ENCODE measurements at places on chromosomes 11 and 22.

GRCh38 chr22:49349841-49350381 lies 477.8 kb downstream of the BRD1 start:
- no peak for DNase-seq

DNA sequence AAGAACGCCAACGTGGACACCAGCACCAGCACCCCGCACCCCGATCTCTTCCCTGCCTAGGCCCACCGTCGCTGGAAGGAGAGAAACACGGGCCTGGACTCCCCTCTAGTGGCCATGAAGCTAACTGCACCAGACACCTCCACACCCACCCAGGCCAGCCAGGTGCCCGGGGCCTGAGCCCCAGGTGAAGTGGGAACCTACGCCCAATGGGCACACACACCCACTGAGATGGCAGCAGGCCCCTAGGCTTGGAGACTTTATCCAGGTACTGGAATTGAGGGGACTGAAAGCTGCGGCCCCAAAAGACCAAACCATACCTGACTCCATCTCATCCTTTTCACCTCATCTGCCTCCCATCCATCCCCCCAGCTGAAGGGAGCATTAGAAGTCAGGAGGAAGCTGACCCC lies 81.0 kb downstream of the BUD13 start:
- DNase-seq = no peak

- DNase-seq = no peak
These were observed 10.2 kb upstream of the ARHGAP42 start for GRCh38 chr11:100676901-100677300.

- DNase-seq = no peak
These were observed 791.7 kb downstream of the FAM181B start for GRCh38 chr11:81941998-81942397.

DNA sequence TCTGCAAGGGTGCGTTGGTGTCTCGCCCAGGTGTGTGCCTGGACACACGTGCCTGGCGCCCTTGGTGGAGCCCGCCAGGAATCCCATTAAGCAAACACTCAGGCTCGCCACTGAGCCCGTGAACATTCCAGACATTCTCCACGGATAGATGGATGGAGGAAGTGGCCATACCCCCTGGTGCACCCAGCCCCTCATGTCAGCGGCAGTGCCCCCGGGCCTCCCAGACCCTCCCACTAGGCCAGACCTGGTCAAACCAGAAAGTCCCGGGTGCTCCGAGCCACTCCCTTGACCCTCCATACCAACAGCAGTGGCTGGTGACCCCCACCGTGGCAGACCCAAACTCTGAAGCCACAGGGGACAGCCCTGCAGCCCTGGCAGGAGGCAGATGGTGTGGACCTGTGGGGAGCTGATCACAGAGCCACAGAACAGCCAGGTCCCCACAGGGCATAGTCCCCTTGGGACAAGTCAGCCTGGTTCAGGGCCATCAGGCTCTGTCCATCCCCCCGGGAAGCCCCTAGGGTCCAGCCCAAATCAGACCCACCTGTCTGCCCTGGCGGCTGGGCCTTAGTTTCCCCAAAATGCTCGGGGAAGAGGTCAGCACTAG lies 1.9 kb downstream of the EPS8L2 start:
- DNase-seq = no peak

GRCh38 chr22:49257551-49257961 lies 570.1 kb downstream of the BRD1 start:
- DNase-seq = no peak

DNA sequence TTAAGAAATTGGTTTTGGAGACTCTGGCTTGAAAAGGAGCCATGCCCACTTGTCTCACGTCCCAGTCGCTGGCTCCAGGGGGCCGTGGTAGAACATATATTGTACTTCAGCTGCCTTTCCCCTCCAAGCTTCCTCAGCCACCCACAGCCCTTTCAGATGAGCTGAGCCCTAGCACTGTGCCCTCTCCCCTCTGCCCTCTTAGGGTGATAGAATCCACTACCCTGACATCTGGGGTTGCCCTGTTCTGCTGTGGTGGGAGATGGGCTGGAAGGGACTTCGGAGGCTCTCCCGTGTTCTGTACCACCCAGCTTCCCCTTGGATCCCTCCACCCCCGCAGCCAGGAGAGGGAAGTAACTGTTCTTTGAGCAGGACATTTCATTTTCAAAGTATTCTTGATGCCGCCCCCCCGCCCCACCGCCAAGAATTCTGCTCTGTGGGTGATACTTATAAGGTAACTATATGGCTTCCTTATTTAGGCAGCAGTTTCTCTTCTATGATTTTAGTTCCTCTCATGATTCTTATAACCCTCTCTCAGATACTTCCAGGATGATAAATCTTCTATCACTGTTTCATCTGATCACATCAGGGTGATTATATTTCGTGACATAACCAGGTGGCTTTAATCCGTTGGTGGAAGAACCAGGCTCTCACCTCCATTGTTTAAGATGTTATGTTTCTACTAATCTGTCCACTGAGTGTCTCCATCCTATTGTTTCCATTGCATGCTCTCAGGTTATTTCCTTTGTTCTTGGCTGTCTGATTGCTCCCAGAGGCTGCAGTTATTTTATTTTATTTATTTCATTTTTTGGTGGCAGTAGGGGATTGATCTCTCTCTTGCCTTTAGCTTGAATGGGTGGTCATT lies 24.1 kb downstream of the ZBTB16 start:
- no peak for DNase-seq

GRCh38 chr22:26235792-26236487 lies 66.7 kb downstream of the SEZ6L start:
- DNase-seq = no peak

DNA sequence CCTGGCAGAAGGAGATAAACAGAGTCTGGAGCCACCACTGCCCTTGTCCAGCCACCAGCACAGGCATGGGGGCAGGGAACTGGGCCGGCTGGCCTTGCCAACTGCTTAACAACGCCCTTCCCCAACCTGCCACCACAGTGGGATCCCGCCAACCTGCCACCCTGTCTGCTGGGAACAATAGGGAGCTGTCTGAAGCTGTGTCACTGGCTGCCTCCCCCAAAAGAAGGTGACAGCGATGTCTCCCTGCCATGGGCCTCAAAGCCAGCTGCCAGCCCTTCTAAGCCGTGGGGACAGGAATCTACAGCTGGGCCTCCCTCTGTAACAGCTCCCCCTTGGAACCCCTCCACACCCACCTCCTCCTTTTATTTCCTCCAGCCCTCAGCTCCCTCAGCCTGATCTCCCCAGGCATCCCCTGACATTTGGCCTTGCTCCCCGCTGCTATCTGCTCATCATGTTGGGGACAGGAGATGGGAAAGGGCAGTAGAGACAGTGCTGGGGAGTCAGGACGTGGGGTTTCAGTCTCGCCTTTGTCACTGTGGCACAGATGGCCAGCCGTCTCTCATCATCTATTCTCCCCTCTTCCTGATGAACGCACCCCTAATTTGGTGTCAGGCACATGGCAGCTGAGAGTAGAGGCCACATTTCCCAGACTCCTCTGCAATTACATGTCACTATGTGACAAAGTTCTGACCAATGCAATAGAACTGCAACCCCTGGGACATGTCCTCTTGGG lies 51.3 kb upstream of the PRDM11 start:
- no peak for DNase-seq

DNA sequence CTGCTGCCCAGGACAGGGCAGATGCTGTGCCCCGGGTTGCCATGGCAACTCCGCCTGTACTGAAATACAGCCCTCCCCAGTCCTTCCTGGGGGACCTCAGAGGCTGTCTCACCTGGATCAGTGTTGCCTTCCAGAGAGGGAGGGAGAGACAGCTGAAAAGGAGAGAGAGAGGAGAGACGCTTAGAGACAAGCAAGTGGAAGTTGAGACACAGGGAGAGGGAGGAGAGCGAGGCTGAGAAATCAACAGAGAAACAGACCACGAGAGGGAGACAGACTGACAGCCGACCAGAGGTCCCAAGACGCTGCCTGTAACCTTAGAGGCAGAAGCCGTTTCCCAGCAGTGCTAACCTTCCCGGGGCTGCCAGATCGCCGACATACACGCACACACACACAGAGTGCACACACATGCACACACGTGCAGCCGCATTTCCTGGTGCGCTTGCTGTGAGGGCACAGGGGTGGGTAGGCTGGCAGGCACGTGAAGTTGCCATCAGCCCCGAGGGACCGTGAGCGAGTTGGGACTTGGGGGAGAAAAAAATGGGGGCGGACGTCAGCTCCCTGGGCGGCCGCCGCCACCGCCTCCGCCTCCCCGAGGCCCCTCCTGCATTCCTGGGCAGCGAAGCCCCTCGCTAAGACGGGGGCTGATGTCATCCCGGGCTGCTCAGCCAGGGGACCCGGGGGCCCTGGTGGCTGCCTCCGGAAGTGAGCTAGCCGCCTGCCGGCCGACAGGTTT lies 88.6 kb upstream of the CRYBB3 start:
- peak; percentile 86 for DNase-seq

DNA sequence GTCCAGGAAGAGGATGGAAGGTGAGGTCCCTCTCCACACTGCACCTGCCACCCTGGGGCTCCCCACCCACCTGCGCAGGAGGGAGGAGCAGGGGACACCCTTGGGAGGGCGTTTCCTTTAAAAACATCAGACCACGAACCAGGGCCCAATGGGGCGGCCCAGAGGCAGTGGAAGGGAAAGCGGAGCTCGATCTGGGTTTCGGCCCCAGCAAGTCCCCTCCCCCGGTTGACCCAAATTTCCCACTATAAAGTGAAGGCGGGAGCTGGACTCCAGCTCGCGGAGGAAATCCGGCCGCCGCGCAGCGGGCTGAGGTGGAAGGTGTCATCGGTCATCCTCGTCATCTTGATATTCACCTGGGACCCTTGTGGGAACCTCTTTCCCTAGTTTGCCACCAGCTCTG lies 99.3 kb downstream of the WNT7B start:
- no peak for DNase-seq

- no peak for DNase-seq
These were observed 49.1 kb downstream of the EMSY start for GRCh38 chr11:76493626-76494539.

GRCh38 chr11:114057605-114058004 lies 1.9 kb upstream of the ZBTB16 start:
- no peak for DNase-seq

DNA sequence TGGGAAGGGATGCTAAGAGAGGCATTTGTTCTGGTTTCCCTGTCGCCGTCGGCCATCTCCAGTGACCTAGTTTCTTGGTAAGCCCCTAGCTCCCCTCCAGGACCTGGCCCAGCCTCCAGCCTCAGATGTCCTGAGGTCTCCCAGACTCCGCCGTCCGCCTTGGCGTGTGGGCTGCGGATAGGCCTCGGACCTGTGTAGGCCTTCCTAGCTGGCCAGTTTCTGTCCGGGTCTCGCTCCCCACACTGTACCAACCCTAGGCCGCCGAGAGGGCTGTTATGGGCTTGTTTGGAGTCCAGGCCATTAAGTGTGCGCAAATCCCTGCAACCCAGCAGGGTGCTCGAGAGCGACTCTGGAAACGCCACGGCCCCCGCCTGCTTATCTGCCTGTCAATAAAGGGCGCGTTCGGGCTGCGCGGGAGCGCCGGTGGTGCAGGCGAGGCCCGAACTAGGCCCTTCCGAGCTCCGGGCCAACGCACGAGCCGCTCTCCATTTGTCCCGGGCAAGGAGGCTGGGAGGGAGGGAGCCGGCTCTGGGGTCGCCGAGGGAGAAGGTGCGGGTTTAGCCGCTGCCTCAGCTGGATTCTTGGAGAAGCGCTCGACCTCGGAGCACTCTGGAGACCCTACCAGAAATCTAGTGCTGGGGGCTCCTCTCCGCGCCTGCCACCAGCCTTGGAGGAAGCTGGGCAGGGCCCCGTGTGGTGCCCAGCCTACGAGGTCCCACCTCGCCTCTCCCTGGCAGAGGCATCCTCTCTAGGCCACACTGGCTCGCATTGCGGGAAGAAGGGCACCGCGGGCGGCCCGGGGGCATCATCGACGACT lies 8.7 kb upstream of the PAX6 start:
- DNase-seq = no peak

GRCh38 chr11:22497474-22497873 lies 128.1 kb downstream of the FANCF start:
- DNase-seq = no peak

- no peak for DNase-seq
These were observed at the start of gene CHEK1 for GRCh38 chr11:125624756-125625213. Gene CHEK1, plus strand, starts transcription at chr11:125625163. Its CDS starts 1,606 bp downstream, at chr11:125626769.

DNA sequence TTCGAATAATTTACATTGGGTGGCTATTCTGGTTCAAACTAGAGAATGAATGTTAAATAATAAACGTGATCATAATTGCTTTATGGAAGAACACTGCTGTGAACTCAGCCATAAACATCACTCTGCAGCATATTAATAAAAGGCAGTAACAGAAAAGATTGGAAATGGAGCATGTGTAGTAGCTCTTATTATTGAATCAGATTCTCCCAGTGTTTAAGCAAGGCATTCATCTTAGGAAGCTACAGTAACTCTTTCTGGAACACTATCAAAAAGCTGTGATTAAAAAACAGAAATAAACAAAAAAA lies 34.7 kb downstream of the ELMOD1 start:
- no peak for DNase-seq

GRCh38 chr11:68757711-68758110 lies 6.4 kb upstream of the TESMIN start:
- DNase-seq = no peak

DNA sequence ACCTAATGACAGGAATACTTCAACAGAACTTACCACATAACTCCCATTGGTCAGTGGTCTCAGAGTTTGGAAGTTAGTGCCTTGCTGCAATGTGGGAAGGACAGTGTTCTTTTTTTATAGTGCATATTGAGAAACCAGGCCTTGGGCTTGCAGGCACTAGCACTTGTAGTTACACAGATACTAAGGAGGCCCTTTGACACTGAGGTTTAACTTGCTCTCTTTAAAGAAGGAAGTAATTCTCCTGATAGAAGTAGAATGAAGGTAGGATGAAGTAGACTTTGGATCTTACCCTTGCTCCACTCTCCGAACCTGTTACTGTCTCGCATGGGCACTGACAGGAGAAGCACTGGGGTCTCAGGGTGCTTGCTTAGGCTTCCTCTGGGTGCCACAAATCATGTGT lies 31.0 kb upstream of the ST14 start:
- DNase-seq = no peak

- DNase-seq = peak; percentile 83
These were observed 50.2 kb downstream of the PHF21A start for GRCh38 chr11:46071091-46071490.

DNA sequence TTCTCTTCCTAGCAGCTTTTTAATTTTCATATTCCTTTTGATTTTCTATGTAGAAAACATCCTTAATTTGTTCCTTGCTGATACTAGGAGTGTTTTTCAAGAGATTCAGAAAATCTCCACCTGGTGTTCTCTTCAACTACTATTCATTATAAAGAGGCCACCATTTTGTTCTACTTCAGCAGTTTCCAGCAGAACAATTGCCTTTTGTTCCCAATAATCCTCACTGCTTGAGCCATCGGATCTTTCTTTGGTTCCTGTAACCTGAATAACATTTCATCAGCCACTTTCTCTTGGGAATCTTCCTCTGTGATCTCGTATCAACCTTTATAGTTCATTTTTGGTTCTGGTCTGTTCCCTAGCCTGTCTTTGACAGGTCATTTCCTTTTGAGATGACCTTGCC lies 1.8 kb upstream of the OR10A5 start:
- no peak for DNase-seq

- no peak for DNase-seq
These were observed 47.6 kb downstream of the OR4C45 start for GRCh38 chr11:50080256-50080655.

DNA sequence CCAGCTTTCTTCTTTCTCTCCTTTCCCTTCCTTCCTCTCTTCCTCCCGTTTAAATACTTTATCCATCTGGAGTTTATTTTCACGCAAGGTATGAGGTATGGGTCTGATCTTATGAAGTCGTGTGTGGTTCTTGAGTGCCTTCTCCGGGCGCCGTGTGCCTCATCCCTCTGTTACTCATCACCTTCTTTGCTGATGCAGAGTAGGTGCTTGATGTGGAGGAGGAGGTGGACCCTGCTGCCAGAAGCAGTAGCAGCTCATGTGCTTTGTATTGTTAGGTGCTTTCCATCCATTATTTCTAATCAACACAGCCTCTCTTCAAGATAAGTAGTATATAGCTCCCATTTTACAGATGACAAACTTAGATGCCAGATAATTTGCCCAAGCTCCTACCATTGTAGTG lies 47.0 kb downstream of the TNRC6B start:
- DNase-seq = no peak

Measured in LNCaP clone FGC (cell line).